ENCODE measurements at places on chromosomes 2 and 18.
A peak's percentile ranks its signal among the peaks of the same experiment; 100 is the strongest.

GRCh38 chr2:83071352-83071751 lies 1387.7 kb downstream of the SUCLG1 start:
- DNase-seq = no peak

DNA sequence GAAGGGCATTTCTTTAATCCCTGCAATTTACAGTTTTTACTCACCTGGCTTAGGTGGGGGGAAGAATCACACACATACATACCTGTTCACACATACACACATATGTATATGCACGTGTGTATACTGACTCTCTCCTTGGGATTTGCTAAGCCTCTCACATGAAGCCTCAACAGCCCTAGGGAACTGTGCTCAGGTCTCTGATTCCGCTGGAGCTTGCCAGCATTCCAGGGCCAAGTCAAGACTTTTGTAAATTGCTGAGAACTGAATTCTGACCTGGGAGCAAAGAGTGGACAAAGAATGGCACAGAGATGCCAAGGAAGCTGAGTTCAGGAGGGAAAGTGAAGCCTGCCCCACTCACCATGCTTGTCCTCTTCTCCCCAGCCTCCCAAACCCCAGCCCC lies 177.3 kb downstream of the TMEM247 start:
- no peak for DNase-seq

DNA sequence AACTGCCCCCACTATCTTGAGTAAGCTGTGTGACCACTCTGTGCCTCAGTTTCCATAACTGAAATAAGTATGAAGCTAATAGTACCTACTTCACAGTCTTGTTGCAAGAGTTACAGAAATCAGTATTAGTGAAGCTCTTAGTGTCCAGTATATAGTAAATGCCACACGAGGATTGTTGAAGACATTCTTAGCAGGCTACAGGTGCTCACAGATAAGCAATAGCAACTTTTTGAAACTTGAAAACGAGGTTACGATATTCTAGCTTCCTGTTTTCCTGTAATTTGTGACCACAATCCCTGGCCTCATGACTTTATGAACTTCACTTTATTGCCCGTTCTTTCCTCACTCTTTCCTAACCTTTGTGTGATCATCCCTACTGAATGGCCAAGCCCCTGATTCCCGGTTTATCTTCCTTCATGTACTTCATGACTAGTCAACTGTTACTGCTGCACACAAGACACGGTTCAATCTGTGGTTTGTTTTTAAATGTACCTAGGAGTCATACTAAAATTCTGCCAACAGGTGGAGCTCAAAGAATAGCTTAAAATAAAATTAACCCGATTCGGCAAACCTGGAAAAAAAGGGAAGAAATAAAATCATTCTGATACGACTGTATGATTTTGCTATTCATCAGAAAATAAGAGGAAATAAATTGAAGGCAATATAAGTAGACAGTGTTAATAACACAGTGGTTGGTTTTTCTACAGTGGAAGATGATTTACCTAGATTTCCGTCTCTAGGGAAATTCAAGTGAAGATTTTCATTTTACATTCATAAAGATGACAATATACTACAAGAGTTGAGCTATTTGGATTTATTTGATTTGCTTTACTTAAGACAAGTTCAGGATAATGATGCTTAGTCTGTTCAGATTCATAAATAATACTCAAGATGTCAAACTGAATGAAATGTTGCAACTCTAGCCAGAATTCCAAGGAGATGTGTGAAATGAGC lies 38.1 kb upstream of the STAT1 start:
- DNase-seq = peak; percentile 58

- DNase-seq = no peak
These were observed 130.7 kb downstream of the MREG start for GRCh38 chr2:215882689-215883088.

- no peak for DNase-seq
These were observed 8.4 kb upstream of the NTSR2 start for GRCh38 chr2:11678306-11678960.

DNA sequence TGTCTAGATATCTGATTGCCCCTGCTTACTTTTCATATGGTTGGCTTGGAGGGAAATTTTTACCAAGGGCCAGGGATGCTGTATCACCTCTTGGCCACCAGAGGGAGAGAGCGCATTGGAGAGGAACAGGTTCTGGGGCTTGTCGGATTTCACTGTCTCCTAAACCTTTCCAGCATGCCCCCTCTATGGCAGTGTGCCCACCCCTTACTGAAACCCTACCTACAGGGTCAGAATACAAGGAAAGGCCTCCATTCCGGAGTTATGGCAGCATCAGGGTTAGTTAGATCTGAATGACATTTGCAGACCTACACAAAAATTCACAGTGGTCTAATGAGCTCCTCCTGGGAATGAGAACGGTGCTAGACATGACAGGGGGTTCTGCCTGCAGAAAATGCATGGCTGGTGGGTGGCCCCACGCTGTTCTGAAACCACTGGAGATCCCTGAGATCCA lies 5.8 kb downstream of the SLC14A2 start:
- DNase-seq = peak; percentile 11

DNA sequence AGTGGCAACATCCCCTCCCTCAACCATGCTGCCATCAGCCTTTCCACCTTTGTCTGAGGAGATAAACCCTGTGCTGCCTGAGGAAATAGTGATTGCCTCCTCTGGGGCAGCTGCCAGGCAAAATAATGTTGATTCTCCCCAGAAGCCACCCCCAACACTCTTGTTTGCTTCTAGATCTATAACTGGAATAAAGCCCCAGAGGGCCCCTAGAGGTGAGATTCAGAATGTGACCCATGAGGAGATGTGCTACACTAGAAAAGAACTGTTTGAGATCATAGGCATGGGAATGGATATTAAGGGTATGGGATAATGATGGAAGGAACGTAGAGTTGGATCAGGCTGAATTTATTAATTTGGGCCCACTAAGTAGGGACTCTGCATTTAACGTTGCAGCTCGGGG lies 116.3 kb upstream of the RMP24 start:
- DNase-seq = no peak

DNA sequence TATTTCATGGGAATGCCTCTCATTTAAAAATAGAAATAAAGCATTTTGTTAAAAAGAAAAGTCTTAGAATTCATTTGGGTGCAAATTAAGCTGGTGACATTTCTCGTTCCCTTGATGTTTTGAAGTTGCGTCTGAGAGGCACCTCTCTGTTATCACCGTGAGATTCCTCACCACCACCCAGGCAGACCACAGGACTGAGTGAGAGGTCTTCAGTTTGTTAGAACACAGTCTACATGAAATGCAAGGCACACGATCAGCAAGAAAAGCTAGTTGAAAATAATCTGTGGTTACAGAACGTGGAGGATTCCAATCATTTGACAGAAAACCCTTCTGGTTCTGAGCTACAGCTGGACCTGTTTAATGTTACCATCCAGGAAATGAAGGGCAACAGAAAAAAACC lies 116.0 kb downstream of the UXS1 start:
- DNase-seq = no peak

DNA sequence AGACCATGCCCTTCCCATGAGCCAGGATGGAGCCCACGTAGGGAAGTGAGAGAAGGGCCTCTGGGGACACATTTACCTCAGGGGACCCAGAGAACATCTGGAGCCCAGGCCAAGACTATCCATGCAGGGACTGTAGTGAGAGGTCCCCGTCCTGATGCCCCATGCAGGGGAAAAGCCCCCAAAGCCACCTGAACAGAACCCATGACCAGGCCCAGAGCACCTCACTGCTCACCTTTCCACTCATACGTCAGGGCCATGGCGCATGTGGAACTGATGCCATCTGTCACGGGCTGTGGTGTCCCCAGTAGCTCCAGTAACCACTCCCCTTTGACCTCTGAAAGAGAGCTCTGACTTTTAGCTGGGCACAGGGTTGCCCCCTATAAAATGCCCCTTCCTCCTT lies 106.5 kb upstream of the TEX51 start:
- DNase-seq = no peak

DNA sequence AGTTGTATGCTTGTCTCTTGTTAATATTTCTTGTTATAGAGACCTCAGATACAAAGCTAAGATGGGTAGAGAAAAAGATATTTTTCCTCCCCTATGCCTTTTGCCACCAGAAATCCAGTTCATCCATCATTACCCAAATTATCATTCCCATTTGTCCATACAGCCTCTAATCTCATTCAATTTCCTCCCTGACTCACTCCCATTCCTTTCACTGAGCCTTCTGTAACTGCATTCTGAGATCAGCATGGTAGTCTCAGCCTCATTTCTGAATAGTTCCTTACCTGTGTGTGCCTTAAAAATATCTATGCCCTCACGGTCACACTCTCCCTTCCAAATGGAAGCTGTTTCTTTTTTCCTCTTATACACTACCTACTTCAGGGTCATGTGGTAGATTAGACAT lies 15.7 kb upstream of the PIK3C3 start:
- no peak for DNase-seq

DNA sequence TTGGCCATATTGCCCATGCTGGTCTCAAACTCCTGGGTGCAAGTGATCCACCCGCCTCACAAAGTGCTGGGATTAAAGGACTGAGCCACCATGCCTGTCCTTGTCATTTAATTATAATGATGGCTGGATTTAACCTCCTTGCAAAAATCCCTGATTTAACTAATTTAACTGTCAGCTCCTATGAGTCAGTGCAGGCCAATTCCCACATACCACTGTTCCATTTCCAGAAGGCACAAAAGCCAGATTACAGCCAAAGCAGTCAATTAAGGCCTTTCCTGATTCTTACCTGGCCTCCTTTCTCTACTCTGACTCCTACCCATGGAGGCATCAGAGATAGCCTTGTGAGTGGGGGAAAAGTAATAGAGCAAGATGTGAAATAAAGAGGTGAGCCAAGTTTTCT lies 12.3 kb upstream of the SLC35F5 start:
- no peak for DNase-seq

- DNase-seq = no peak
These were observed 62.0 kb upstream of the TAF1B start for GRCh38 chr2:9781252-9781651.

GRCh38 chr2:106139238-106139935 lies 54.7 kb downstream of the UXS1 start:
- no peak for DNase-seq

DNA sequence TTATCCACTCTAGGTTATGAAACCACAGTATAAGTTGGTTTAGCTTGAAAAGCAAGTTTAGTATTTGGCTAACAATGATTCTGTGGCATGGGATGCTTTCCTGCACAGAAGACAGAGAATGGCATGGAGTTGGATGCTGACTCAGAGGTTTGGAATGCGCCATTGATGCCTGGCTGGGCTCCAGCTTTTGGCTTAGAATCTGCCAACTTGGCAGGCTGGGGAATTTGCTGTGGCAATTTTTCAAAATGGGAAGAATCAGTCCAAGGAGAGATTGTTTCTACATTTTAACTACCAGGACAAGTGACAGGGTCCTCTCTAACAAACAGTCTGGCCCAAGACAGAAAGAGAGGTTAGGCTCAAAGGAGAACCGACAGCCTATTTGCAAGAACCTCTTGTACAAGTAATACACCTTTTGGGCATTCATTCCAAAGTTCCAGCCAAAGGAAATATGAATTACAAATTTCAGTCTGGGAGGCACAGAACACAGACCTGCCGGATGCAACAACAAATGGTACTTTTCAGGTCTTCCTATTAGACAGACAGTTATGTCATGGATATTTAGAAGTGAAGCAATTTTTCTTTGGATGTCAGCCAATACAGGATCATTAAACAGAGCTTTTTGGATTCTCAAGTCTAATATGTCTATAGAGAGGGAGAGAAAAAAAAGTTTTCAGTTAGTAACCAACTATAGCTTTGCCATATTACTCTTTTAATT lies 1027.7 kb downstream of the TMEM182 start:
- peak; percentile 20 for DNase-seq

DNA sequence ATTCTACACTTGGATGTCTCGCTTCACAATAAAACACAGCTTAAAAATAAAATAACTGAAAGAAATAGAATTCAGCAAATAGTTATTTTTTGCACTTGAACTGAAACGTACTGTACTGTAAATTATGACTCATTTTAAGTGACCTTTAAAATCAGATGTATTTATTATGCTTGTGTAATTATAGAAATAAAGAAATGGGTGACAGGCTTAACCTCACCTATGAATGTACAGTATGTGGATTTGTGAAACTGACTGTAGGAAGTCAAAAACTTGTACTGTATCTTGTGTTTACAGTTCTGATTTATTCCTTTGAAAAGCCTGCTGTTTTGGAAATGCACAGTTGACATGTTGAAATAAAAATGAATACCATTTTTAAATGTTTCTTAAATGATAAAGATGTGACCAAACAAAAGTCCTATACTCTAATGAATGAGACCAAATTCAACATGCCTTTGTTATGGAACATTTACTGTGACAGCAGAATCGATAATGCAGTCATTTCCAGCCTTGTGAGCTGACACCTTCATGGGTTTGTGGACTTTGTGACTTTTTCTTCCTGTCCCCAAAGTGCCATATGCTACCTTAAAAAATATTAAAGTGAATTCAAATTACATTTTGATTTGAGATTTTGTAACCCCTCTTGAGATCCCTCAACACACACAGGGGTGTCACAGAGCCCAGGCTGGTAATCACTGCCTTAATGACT lies 32.7 kb downstream of the NEMP2 start:
- DNase-seq = no peak

DNA sequence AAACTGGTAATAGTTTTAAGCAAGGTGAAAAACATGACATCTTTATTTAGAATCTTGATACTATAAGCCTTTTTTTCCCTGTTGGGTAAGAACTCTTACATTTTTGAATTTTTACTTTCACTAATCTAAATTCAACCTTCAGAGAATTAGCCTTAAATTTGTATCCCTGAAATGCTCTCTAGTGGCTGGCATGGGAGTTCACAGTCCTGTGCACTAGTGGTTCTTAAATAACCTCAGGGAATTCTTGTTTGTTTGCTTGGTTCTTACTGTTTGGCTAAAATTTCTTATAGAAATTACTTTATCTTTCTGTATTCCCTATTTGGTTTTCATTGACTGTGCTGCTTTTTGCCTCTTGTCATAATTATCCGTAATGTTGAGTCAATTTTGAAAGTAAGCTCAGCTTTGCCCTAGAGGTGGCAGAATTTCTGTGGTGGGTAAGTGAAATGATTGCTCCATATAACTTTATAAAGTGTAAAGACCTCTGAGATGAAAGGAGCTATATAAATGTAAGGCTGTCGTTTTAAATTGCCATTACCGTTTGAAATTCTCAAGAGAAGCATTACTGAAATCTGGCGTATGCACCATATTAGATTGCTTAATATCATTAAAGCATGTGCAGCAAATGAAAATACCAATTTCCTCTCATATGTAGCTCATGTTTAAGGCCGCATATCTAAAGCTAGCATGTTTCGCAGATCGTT lies 391.3 kb upstream of the FIGN start:
- DNase-seq = no peak

DNA sequence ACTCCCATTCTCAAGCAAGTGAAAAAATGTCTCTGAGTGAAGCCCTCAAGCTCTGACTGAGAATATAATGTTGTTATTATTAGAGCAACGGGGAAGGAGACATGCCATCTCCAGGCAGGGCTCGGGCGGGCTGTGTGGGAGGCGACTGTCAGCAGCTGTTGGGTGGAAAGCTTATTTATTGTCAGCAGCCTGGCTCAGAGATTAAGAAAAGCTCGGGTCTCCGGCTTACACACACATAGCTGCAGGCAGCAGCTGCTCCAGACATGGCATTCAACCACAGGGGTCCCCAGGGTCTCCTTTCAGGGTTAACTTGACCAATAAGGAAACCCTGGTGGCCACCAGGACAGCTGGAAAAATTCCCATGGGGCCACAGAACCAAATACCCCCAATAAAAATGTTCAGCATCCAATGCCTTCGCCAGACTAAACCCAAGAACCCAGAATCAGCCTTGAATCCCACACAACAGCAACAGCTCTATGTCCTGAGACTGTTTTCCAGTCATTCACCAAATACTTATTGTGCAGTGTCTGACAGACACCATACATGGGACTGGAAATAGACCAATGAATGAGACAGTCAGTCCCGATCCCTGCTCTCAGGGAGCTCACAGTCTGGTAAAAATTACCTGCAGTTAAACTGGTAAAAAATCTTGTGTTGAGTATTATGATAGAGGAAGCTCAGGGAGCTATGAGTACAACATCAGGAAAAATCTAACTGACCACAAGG lies 70.5 kb upstream of the RTN4 start:
- peak; percentile 63 for DNase-seq
